ENCODE measurements at places on chromosomes 4 and X.

DNA sequence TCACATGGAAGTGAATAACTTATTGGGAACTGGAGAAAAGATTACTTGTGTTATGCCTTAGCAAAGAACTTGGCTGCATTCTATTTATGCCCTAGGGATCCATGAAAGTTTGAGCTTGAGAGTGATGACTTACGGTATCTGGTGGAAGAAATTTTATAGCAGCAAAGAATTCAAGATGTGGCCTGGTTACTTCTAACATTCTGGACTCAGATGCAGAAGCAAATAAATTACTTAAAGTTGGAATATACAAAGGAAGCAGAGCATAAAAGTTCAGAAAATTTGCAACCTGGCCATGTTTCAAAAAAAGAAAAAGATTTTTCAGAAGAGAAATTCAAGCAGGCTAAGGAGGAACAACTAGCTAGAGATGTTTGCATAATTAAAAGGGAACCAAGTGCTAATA, 252.3 kb upstream of the WDFY3 start:
- DNase-seq = no peak

- DNase-seq = no peak
Observed at GRCh38 chr4:54909961-54910360, 215.4 kb downstream of the KDR start.

DNA sequence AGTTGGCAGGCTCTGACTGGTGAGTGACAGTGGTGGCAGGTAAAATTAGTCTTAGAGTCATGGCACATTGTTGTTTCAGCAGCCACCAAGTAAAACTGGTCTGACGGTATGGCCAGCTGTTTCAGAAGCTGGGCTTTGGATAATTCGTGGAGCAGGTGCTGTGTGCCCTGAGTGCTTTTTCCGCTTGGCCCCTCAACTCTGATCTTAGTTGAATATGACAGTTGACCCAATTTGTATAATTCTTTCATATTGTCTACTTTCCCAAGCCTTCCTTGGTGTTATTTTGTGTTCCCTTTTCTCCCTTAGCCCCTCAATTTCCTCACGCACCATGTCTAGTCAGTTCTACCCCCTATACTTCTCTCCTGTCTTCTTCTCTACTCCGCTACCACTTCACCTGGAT, 32.0 kb downstream of the CDS1 start:
- DNase-seq = no peak

DNA sequence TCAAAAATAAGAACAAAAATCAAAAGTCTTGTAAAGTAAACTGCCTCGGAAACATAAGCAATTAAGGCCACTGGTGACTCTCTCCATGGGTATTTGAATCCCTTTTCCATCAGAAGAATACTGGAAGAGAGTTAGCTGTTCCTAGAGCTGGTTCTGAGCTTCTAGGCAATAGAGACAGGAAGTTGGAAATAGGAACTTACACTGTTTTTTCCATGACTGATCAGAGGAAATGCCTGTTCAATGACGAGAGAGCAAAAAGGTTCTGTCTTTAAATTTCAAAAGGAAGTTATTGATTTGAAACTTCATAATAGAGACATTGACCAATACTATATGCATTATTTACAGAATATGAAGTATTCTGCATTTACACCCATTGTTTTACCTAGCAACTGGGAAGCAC, 503.5 kb upstream of the ARX start:
- no peak for DNase-seq

DNA sequence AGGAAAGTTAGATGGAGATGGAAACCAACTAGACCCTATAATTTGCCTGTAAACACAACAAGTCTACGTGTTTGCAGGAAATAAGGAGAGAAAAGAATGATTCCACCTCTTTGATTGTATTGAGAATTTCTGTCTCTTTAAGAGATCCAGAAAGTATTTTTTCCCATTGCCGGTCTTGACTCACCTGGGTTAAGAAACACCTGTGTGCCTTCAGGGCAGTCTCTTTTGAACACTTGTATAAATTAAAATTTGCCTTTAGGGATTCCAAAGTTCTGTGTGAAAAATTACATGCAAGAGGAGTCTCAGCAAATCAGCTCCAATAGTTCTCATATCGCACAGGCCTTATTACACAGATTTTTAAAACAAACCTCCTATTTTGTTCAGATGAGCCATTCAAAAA, 46.0 kb upstream of the SMAD1 start:
- DNase-seq = no peak

DNA sequence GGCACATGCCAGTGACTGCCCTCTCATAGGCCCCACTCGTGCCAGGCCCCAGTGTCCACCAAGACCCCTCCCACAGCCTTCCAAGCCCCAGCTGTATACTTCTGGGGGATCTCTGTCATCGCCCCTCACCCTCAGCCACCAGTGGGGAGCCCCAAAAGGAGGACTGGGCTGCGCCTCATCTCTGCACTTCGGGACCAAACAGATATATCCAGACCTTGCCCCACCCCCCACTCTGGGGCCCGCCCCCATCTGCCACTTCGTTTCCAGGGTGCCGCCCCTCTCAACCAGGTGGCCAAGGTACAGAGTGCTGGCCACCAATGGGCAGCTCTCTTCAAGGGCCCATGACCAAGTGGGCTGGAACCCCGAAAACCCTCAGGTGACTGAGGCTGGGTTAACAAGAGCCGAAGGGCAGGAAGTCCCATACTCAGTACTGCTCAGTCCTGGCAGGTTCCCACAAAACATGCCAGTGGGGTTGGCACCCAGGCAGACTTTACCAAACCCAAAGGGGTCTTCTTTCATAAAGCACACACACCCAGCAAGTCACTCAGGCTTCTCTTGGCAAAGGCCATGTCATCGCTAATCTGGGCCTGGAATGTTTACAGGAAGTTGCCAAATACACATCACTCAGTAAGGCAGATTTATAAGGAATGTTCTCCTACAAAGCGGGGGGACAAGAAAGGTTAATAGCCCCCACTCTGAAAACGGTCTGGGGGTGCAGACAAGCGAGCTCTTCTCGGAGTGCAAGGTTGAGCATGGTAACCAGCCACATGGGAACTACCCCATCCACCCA, 4.4 kb downstream of the ZFYVE28 start:
- DNase-seq = no peak

DNA sequence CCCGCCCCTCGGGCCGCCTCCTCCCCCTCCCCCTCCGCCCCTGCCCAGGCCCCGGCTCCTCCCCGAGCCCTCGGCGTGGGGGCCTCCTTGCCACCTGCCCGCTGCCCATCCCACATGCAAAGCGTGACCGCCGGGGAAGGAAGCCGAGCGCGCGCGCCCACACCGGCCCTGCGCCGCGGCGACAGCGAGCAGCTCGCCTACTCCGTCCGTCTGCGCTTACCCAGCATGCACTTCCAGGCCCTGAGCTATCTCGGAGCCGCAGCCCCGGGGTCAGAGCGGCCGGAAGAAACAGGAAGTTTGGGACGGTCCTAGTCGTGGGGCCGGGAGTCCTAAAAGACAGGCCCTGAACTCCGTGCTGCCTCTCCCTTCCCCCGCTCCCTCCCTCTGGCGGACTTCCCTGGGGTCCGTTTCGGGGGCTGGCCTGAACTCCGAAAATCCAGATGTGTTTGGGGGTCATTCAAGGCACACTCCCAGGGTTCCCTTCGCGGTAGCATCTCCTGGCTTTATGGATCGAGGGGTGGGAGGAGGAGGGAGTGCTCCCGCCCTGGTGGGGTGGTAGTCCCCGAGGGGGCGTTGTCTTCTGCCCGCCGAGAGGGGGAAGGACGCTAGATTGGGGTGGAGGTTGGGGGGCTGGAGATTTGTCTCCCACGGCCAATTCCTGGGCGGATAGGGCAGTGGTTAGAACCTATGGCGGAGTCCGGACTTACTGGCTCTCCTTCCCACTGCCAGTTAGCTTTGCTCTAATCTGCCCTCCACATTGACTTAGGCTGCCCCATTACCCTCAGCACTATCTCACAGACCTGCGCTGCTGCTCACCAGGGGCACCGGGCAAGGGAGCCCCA, 25.0 kb upstream of the BCORL1 start:
- DNase-seq = peak; percentile 33

DNA sequence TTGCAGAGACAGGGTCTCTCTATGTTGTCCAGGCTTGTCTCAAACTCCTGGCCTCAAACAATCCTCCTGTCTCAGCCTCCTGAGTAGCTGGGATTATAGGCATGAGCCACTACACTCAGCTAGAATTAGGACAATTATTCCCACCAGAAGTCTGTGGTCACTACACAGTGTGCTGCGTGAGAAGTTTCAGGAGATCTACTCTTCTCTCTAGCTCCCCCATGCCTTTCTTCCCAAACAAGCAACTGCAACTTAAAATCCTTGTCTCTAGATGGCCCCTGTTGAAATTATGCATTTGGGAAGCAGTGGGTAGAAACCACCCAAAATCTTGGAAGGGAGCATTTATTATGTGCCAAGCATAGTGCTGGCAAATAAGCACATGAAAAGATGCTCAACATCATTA, 21.1 kb upstream of the MAP7D3 start:
- DNase-seq = no peak

- no peak for DNase-seq
Observed at GRCh38 chrX:66001596-66001995, 38.3 kb downstream of the VSIG4 start.

- no peak for DNase-seq
Observed at GRCh38 chr4:84319124-84319523, 180.0 kb downstream of the NKX6-1 start.

DNA sequence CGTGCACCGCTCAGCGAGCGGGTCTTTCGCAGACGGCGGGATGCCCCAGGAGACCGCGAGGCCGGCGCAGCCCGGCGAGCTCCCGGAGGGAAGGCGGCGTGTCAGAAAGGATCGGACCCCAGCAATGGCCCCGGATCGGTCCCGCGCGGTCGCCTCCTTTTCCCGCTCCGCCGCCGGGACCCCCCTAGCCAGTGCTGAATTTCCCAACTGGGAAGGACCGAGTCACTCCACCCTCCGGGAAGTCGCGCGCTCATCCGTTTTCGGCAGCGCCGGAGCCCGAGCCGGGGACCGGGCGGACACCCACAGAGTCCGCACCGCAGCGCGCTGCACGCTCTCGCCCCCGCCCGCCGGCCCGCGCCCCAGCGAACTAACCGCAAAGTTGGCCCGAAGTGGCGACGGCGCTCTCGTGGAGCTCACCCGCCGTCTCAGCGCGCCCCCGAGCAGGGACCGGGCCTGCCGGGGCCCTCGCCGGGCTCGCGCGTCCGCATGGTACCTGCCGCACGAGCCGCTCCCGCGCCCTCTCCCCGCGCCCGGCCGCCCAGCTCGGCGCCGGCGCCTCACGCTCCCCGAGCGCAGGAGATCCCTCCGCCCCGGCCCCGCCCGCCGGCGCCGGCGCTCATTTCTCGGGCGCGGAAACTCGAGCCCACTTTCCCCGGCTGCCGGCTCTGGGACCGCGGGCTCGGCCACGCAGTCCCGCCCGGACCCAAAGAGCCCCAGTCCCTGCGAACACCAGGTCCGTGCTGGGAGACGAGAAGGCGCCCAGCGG, at the start of gene FAT1:
Gene FAT1, minus strand, starts transcription at position 565 of the 766 bp plus-strand sequence. CDS start 14,029 bp downstream, outside the sequence.
- no peak for DNase-seq

DNA sequence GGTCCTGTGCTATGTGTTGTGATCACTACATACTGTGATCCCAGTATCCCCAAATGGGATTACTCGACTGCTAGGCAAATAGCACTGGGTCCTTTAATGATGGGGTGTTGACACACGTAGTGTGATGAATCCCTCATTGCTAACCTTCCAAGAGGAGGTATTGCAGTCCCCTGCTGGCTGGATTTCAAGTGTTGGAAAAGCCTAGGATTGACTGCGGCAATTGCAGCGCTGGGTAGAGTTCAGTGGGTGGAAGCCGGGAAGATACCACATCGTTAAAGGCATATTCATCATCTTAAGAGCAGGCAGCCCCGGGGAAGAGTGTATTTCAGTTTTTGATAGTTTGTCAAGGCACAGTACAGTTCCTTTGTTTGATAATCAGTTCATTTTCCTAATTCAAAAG, 159.9 kb downstream of the TRIML1 start:
- DNase-seq = no peak

DNA sequence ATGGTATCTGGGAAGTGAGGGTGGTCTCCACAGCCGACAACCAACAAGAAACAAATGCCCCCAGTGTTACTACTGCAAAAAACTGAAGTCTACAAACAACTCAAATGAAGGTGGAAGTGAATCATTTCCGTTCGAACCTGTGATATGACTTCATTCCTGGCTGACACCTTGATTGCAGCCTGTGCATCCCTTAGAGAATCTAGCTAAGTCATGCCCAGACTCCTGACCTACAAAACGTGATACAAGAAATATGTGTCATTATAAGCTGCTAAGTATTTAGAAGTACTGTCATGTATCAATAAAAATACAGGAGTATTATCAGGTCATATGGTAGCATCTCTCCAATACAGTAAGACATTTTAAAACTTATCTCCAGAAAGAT, 959.7 kb upstream of the LCORL start:
- no peak for DNase-seq

GRCh38 chr4:166724369-166724768, 509.9 kb downstream of the SPOCK3 start:
- no peak for DNase-seq

DNA sequence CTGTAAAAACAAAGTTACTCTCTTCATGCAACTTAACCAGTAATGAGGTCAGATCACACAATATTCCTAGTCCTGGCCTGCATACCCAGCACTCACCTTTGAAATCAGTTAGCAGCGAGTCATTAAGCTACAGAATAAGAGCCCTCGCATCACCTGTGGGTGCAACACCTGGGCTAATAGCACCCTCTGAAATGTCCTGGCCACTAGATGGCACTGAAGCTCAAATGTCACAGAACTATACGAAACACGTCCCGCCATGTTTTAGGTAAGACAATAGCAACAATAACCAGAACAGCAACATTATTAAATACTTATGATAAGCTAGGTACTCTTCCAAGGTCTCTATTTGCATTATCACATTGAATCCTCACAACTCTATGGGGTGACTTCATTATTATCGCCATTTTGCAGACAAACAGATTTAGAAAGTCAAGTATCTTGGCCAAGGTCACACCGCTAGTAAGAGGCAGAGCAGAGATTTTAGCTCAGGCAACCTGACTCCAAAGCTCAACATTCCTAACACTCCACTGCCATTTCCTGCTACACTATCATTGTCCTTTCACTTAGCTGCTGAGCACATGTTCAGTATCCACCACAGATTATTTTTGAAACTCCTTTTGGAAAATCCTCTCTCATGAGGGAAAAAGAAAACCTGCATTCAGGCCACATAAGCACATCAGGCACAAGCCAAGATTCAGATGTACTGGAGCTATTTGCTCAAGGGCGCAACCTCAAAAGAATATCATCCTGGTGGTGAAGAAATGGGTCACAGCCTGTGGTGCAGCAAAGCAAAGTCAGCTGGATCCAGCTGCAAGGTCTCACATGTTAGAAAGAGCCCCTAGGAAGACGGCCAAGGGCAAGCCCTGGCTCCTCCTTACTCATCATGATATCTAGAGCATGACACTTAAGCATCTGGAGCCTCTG, 59.5 kb upstream of the KDR start:
- DNase-seq = no peak

DNA sequence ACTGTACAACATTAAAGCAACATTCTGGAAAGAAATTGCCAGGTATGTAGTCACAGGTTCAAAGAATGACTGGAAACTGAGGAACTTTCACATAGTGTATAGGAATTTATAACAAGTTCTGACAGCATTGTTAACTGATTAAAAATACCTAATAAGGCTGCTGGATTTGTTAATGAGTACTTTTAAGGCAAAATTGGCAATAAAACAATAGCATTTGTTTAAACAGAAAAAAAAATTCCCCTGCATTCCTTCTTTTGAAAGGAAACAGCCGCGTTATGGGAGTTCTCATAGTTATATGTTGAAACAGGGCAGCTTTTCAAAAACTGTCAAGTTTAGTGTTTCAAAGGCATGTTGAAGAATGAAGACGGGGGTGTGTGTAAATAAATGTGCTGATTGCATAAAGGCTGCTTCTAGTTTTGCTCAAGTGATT, 282.5 kb upstream of the FAT1 start:
- no peak for DNase-seq

Measured in gastrocnemius medialis (tissue), 4 donors.